ENCODE measurements at places on chromosomes 1 and 21.
A peak's percentile ranks its signal among the peaks of the same experiment; 100 is the strongest.

- no peak for DNase-seq
Observed at GRCh38 chr1:213385201-213385600, 334.2 kb downstream of the RPS6KC1 start.

- no peak for DNase-seq
Observed at GRCh38 chr1:174425121-174425520, 22.6 kb upstream of the GPR52 start.

GRCh38 chr21:44301961-44302406 lies 2.1 kb downstream of the PFKL start:
- no peak for DNase-seq

- DNase-seq: no peak
Observed at GRCh38 chr1:26277261-26277661, 2.6 kb upstream of the SH3BGRL3 start.

GRCh38 chr1:70486676-70487458 lies 75.8 kb downstream of the CTH start:
- no peak for DNase-seq

- no peak for DNase-seq
Observed at GRCh38 chr21:44344541-44345183, 5.5 kb upstream of the CFAP410 start.

GRCh38 chr1:9891207-9891606 lies 18.9 kb downstream of the CTNNBIP1 start:
- DNase-seq: no peak

DNA sequence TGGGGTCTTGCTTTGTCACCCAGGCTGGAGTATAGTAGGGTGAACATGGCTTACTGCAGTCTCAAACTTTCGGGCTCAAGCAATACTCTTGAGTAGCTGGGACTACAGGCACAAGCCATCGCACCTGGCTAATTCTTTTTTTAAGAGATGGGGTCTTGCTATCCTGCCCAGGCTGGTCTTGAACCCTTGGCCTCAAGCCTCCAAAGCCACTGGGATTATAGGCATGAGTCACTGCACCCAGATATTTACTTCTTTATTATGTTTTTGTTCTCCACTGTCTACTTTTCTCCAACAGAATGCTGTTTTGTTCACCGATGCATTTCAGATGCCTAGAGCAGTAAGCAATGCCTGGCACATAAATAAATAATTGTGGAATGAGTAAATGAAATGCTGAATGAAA lies 72.4 kb downstream of the ADCY10 start:
- DNase-seq: no peak

- no peak for DNase-seq
Observed at GRCh38 chr1:12344596-12345349, 114.9 kb downstream of the VPS13D start.

DNA sequence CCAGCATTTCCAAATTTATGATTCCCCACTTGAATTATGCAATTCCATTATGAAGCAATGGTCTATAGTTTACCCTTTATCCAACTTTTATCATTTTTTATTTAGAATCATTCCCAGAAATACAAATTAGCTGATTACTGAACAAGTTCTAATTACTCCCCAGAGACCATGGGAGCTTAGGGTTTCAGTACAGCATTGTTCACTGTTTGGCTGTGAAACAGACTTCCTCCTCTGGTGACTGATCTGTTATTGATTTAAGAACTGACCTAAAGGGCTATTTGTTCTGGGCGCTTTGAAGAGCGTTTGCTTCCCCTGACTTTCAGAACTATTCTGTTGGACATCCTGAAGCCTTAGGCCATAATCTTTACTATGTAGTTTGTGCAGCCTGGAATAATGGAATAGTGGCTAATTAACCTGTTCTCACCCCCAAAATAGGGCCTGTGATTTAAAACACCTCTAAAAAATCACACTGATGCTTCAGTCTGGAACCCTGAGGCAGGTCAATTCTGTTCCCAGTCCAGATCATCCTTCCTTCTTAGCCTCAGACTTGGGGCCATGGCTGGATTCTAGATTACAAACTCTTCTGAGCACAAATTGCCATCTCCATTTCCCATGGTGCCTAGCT lies 58.7 kb downstream of the ALG14 start:
- DNase-seq: no peak

DNA sequence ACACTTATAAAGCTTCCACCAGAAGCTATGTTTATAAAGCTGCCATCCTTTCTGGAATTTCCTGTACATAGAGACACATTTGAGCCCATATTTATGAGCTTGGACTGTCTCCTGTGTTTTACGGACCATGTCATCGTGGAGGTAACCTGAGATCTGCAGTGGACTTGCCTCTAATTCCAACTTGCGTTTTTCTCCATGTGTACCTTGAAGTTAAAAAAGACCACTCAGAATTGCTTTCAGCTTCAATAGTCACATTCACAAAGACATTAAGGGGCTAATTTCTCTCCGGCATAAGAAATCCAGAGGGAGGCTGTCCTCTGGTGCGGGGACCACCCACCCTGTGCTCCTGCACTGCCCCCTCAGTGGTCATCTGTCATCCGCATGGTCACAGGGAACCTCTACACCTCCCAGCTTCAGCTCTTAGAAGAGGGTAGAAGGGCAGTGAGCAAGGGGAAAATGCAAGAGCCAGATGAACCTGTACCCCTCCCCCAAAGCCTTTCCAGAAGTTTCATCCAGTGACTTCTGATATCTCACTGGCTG lies 521.4 kb upstream of the CAMK1G start:
- DNase-seq: no peak

DNA sequence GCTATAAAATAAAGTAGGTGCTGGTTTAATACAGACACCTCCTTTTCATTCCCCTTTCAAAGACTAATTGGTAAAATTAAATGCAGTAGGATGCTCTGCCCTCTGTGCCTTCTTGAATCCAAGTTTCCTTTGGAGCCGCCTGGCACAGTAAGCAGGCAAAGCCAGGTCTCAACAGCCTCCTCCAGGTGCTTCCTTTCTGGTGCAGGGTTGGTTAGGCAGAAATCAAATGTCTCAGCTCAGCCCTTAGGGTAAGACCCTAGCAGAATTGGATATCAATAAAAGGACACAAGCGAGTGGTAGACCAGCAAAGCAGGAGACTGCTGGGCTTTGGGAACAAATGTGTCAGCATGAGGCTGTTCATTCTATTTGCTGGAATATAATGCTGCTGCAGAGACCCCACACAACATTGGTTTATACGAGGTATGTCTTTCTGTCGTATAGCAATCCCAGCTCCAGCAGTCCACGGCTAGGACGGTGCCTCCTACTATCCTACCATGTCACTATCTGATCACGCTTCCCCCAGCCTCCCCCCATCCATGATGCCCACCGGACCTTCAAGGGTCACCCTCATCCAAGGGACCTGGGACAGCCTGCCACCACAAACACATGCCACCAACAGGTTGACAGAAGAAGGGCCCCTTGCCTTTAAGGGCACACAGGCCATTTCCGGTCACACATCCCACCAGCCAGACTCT lies 58.4 kb downstream of the CAPN2 start:
- no peak for DNase-seq

DNA sequence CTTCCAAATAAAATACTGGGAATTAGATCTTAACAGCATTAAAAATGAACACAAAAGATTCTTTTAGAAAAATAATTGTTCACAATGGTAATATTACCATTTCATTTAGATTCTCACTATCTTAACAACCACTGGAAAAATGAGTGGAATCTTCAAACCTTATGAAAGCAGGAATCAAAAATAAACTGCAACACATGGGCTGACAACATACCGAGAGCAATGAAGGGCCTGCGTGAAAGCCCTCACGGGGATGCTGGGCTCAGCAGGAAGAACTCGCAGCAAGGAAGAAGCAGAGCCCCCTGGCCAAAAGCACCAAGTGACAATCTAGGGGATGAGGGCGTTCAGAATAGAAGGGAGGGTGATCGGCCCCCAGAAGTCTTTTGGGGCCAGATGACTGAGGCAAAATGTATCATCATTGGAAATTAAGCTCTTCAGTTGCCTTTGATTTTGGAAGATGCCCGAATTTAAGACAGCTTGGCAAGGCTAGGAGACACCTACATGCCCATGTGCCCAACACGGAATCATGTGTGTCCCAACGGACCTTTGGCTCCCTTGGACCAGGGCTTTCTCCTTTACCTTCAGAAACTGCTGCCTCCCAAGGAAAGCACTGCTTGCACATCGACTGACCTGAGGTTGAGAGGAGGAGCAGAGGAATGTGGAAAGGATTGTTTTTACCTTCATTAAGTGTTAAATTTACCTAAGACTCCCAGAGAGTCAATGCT lies 103.9 kb downstream of the TGFBR3 start:
- DNase-seq: no peak

- DNase-seq: no peak
Observed at GRCh38 chr1:83796409-83796808, 202.5 kb downstream of the TTLL7 start.

- DNase-seq: no peak
Observed at GRCh38 chr1:208151728-208152598, 92.2 kb downstream of the PLXNA2 start.

DNA sequence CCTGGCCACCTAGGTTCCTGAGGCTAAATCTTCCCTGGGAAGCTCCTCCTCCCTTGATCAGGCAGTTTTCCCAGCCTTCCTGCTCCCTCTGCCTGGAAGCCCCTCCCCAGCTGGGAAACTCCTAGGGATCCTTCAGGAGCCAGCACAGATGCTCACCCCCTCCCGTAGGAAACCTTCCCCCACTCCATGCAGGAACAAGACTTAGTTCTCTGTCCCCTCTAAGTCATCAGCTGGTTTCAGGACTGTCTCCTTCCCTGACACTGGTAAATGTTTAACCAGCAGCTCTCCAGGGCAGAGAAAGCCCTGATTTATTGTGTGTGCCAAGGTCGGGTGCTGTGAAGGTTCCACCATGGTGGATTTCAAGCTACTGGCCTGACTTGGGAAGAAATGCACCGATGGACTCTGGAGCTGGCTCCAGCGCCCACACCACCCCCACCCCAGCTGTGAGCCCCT lies 25.0 kb downstream of the TTC39A start:
- no peak for DNase-seq

DNA sequence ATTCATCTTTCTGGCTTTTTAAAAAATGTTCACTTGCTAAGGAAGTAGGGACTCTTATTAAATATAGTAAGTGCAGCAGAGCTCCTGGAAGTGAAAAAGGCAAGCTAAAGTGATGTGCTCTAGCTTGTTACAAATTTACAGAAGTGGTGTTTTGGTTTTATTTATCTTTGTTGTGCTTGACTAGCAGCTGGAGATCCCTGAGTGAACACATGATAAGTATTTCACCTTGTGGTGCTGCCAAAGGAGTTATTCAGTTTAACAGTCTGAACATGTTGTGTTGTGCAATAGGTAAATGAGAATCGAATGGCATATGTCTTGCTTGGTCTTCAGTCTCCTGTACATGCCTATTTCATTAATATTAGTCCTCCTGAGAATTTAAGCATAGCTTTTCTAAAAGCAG lies 315.7 kb downstream of the TPR start:
- no peak for DNase-seq

GRCh38 chr1:975896-976683 lies 5.8 kb downstream of the PERM1 start:
- DNase-seq: peak; percentile 77

- DNase-seq: no peak
Observed at GRCh38 chr1:20685741-20686140, 24.6 kb upstream of the DDOST start.

GRCh38 chr1:2236695-2237677 lies 8.9 kb downstream of the SKI start:
- DNase-seq: peak; percentile 69

DNA sequence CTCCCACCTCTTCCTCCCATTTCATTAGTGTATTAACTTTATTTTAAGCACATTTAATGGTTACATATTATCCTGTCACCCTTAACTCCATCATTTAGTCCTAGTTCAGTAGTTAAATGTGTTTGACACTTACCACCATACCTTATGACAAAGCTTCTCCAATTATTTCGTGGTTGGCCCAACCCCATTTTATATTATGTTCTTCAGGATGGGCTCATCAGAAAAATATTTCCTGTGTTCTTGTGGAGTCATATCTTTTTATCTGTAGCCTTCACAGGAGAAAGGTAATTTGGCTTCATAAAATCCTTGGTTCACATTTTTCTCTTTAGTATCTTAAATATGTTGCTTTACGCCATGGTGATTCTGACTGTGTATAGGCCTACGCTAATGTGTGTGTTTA lies 142.3 kb upstream of the COL6A1 start:
- DNase-seq: no peak

- peak; percentile 59 for DNase-seq
Observed at GRCh38 chr21:36330904-36331303, 10.9 kb downstream of the MORC3 start.

DNA sequence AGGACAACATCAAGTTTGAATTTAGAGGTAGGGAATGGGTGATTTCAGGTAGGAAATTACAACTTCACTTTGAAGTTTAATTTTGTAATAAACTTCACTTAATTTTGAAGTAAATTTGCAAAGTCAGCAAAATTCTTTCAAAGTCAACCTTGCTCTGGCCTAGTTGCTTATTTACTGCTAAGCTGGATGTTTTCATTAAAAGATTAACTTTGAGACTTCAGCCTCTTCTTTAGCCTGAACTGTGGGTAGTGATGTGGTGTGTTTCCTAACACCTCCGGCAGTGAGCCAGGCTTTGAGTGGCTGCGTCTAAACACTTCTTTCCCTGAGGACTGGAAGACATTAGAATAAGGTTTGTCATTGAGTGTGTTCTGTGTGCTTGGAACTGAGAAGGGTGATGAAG lies at the start of gene HAO2:
Gene HAO2 (plus strand): TSS at position 232 of the 400 bp plus-strand sequence. CDS start 12,301 bp downstream, outside the sequence.
- DNase-seq: no peak

DNA sequence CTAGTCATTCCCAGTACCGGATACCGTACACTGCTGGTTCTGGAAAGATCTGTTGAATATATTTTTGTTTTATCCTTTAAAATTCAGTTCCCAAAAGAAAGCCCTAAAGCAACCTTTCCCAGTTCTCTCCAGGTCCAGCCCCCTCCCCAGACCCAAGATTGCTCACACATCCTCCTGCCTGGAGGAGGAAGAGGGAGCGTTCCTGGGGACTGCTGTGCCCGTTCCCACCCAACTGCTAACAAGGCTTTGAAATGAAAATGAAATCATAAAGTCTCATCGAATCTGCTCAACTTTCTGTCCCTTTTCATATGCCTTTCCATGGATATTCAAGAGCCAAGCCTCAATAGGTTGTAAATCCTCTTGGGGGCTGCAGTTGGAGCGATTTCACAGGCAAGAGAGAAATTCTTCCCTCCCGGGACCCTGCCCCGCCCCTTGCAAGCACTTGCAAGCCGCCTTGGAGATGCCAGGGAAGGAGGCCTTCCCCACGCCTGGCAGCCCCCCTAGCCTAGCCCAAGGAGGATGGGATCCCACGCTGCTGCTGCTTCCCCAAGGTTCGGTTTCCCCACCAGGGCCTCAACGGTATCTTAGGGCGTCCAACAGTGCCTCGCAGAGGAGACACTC lies 113.2 kb upstream of the CACHD1 start:
- no peak for DNase-seq
